Activated CD4-positive, alpha-beta T cell treated with anti-CD3 and anti-CD28 coated beads, Interleukin-2, amount 10 ng/mL, durations not matched to agents 24 days and 14 days (primary cell): ENCODE measurements at places on chromosomes 7 and 10. TPM values are rescaled to one million over a fixed set of nuclear protein-coding genes. Genes with fewer than 3 reads are reported as not detected.

Gene GRM3
- not detected in 2 replicates for total RNA-seq

DNA sequence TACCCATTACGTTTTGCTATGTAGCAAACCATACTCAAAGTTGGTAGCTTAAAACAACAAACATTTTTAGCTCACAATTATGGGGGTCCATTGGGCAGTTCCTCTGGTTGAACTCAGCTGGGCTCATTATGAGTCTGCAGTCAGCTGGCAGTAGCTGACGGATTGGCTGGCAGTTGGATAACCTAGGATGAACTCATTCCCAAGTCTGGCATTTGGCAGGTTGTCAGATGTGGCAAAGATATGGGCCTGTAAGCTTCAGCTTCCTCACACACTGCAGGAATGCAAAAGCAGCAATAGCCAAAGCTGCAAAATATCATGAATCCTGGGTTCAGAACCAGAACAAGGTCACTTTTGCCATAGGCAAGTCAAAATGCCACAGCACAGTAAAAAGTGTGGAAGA lies 412.2 kb upstream of the SORCS1 start:
- no peak overlapping the region for H3K27ac ChIP-seq
- no peaks in the 10 kb centered on the region for H3K27me3 ChIP-seq
- H3K4me3 ChIP-seq, result no peak overlapping the region
- DNase-seq, result no peak

- H3K4me1 ChIP-seq, result no peaks in the 10 kb centered on the region
- H3K4me3 ChIP-seq, result no peak overlapping the region
- no peaks in the 10 kb centered on the region for H3K36me3 ChIP-seq
- no peak overlapping the region for H3K27ac ChIP-seq
These were observed 153.9 kb downstream of the AGMO start for GRCh38 chr7:15407910-15408309.

- H3K27ac ChIP-seq, result no peak overlapping the region
- H3K36me3 ChIP-seq, result no peaks in the 10 kb centered on the region
- H3K27me3 ChIP-seq, result peaks cover 23% of the 10 kb centered on the region
- H3K4me1 ChIP-seq, result peaks cover 9% of the 10 kb centered on the region
- H3K4me3 ChIP-seq, result no peak overlapping the region
- DNase-seq, result no peak
These were observed 153.7 kb downstream of the KLF6 start for GRCh38 chr10:3631291-3631690.

GRCh38 chr10:118332948-118333710 lies 9.0 kb downstream of the FAM204A start:
- no peak overlapping the region for H3K27ac ChIP-seq
- H3K36me3 ChIP-seq, result peaks cover 42% of the 10 kb centered on the region
- H3K4me1 ChIP-seq, result peaks cover 13% of the 10 kb centered on the region
- no peaks in the 10 kb centered on the region for H3K27me3 ChIP-seq
- no peak overlapping the region for H3K4me3 ChIP-seq

Gene KLF14
- total RNA-seq, result not detected in 2 replicates

DNA sequence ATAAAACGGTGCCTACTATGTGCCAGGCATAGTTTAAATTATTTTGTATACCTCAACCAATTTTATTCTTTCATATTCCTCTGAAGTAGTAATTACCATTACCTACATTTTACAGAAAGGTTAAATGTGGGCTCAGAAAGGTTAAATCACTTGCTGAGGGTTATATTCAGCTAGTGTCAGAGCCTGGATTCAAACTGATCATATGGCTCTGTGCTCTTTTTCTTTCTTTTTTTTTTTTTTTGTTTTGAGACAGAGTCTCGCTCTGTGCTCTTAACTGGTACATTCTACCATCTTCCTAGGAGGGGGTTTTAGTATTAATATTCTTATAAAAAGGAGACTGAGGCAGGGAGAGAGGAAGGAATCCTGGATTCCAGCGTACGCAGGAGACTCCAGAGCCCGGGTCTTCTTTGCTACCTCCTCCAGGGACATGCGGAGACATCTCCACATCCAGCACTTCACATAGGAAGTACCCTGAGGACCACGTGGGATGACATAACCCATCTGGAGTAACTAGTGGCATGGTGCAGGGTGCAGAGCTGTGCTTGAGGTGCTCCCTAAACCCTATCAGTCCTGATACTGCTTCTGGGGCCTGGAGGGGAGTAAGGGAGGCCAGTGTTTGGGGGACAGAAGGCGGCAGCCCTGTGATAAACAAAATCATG lies 29.6 kb upstream of the ATXN7L1 start:
- no peaks in the 10 kb centered on the region for H3K36me3 ChIP-seq
- DNase-seq, result no peak
- no peak overlapping the region for H3K4me3 ChIP-seq
- peaks cover 9% of the 10 kb centered on the region for H3K27me3 ChIP-seq

DNA sequence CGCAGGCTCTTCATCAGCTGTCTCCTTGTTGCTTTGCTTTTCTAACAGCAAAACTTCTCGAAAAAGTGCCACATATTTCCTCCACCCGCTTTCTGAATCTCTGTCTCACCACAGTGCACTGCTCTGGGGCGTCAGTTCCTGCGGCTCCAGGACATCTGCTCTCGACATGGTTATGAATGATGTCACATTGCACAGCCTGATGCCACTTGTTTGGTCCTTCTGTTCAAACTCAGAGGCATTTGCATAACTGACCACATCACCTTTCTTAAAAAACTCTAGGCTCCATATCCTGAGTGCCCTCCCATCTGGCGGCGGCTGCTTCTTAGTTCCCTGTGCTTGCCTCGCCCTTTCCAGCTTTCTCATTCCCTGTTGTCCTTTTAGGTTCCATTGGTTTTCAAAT lies 469.3 kb upstream of the COBL start:
- no peaks in the 10 kb centered on the region for H3K36me3 ChIP-seq
- no peak for DNase-seq
- no peak overlapping the region for H3K4me3 ChIP-seq
- no peaks in the 10 kb centered on the region for H3K4me1 ChIP-seq
- no peaks in the 10 kb centered on the region for H3K27me3 ChIP-seq
- H3K27ac ChIP-seq, result no peak overlapping the region

DNA sequence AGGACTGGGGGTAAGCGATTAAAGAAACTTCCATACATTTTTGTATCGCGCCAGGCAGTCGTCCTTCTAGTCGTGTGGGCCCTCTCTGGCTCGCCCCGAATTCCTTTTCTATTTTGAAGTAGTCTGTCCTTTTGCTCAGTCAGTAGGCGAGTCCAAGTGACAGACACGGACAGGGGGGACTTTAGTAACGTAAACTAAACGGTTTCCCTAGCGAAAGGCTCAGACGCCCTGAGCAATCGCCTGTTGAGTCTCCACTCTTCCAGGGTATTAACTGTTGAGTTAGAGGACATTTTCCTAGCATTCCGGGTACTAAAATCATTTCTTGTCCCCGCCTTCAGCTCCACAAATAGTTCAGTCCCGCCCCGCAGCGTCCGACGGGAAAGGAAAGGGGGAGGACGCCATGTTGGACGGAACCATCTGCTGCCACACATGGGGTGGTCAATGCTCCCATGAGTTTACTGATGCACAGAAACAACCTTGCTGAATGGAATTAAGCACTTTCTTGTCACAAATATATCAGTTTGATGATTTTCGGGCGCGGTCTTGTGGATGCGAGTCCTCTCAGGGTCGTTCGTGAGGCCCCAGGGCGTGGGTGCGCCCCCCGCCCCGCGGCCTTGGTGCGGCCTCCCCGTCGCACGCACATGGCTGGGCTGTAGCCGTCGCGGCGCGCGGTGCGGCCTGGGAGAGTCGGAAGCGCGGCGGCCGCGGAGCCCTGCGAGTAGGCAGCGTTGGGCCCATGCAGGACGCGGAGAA lies at the start of gene EIF3B:
TSS of gene EIF3B (plus strand) at position 642 of the 753 bp plus-strand sequence. CDS start at position 737, 95 bp downstream.
- DNase-seq, result peak; percentile 96
- H3K4me1 ChIP-seq, result peaks cover 30% of the 10 kb centered on the region
- peak within 1 kb of the TSS; percentile 96 for H3K4me3 ChIP-seq
- no peaks in the 10 kb centered on the region for H3K27me3 ChIP-seq
- H3K27ac ChIP-seq, result peak within 1 kb of the TSS; percentile 98
- H3K36me3 ChIP-seq, result peaks cover 33% of the 10 kb centered on the region

GRCh38 chr7:151740081-151740851 lies 136.6 kb downstream of the PRKAG2 start:
- H3K27ac ChIP-seq, result no peak overlapping the region
- H3K4me1 ChIP-seq, result peaks cover 9% of the 10 kb centered on the region
- no peaks in the 10 kb centered on the region for H3K36me3 ChIP-seq
- H3K27me3 ChIP-seq, result no peaks in the 10 kb centered on the region
- DNase-seq, result no peak
- H3K4me3 ChIP-seq, result no peak overlapping the region

DNA sequence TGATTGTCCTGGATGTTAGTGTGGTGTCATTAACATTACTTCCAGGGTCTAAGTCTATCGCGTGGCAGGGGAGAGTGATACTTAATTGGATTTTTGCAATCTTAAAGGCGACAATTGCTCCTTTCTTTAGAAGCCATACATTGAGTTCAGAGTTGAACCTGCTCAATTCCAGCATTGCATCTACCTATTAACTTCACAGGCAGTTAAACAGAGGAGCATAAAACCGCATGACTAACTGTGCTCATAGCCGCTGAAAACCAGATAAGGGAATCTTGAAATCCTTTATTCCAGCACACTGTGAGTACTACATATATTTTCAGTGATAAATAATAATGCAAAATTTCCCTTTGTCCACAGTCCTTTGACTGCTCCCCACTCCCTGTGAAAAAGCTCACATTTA lies 255.3 kb downstream of the STK31 start:
- no peaks in the 10 kb centered on the region for H3K36me3 ChIP-seq
- no peaks in the 10 kb centered on the region for H3K27me3 ChIP-seq
- no peak overlapping the region for H3K27ac ChIP-seq
- H3K4me1 ChIP-seq, result peaks cover 9% of the 10 kb centered on the region
- H3K4me3 ChIP-seq, result no peak overlapping the region
- no peak for DNase-seq

Gene KCNIP2
- total RNA-seq, result 2.3 and 3.5 TPM in 2 replicates

Gene CTBP2
- total RNA-seq, result 0.16 TPM in 1 of 2 replicates, not detected in the other

Gene FAM25C
- total RNA-seq, result not detected in 2 replicates

GRCh38 chr10:122375679-122376160 lies 1.2 kb downstream of the PLEKHA1 start:
- peaks cover 19% of the 10 kb centered on the region for H3K4me1 ChIP-seq
- peak overlapping the region; percentile 87 for H3K4me3 ChIP-seq
- H3K27ac ChIP-seq, result peak overlapping the region; percentile 92
- peaks cover 67% of the 10 kb centered on the region for H3K27me3 ChIP-seq

Gene PON1
- not detected in 2 replicates for total RNA-seq

Gene POLR2J
- total RNA-seq, result 46.8 and 50.8 TPM in 2 replicates

DNA sequence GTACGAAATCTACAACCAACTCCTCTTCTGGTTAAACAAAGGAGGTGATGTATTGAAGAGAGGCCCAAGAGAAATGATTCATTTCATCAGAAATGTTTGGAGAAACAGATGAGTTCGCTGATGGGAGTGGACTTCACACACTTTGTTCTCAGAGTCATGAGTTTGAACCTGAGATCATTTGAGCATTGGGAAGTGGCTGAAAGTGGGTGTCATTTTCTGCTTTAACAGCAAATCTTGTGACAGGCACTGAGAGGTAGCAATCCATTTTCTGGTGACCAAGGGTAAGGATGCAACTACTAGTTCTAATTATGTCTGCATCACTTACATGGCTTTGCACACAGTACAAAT lies 51.4 kb downstream of the RBM20 start:
- no peak overlapping the region for H3K27ac ChIP-seq
- H3K4me3 ChIP-seq, result no peak overlapping the region
- no peak for DNase-seq
- no peaks in the 10 kb centered on the region for H3K4me1 ChIP-seq

DNA sequence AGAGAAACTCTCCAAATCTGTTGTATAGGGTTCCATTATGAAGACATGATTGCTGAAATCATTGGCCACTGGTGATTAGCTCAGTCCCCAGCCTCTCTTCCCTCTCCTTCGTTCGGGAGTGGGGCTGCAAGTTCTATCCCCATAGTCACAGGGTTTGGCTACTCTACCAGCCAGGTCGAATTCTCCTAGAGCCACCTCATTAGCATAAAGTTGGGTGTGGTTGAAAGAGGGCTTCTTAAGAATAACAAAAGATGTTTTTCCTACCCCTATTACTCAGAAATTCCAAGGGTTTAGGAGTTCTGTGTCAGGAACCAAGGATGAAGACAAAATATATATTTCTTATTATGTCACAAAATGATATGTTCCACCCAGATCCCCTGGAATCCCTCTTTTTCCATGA lies 166.2 kb upstream of the YAE1 start:
- H3K4me1 ChIP-seq, result no peaks in the 10 kb centered on the region
- DNase-seq, result no peak
- H3K36me3 ChIP-seq, result no peaks in the 10 kb centered on the region
- H3K4me3 ChIP-seq, result no peak overlapping the region
- no peak overlapping the region for H3K27ac ChIP-seq

- no peaks in the 10 kb centered on the region for H3K27me3 ChIP-seq
- DNase-seq, result no peak
- H3K4me1 ChIP-seq, result peaks cover 6% of the 10 kb centered on the region
- peaks cover 56% of the 10 kb centered on the region for H3K36me3 ChIP-seq
- no peak overlapping the region for H3K27ac ChIP-seq
These were observed 7.3 kb upstream of the ADAM8 start for GRCh38 chr10:133283931-133284330.

Gene GDI2
- total RNA-seq, result 305 and 307 TPM in 2 replicates

- H3K27me3 ChIP-seq, result peaks cover 10% of the 10 kb centered on the region
- H3K36me3 ChIP-seq, result no peaks in the 10 kb centered on the region
- no peak overlapping the region for H3K4me3 ChIP-seq
- DNase-seq, result no peak
- no peaks in the 10 kb centered on the region for H3K4me1 ChIP-seq
These were observed 12.1 kb downstream of the SLC16A12 start for GRCh38 chr10:89523274-89523673.

- H3K36me3 ChIP-seq, result no peaks in the 10 kb centered on the region
- H3K27ac ChIP-seq, result no peak overlapping the region
- no peak for DNase-seq
- H3K4me1 ChIP-seq, result no peaks in the 10 kb centered on the region
- H3K4me3 ChIP-seq, result no peak overlapping the region
- peaks cover 8% of the 10 kb centered on the region for H3K27me3 ChIP-seq
These were observed 22.2 kb upstream of the WNT16 start for GRCh38 chr7:121306565-121306964.

DNA sequence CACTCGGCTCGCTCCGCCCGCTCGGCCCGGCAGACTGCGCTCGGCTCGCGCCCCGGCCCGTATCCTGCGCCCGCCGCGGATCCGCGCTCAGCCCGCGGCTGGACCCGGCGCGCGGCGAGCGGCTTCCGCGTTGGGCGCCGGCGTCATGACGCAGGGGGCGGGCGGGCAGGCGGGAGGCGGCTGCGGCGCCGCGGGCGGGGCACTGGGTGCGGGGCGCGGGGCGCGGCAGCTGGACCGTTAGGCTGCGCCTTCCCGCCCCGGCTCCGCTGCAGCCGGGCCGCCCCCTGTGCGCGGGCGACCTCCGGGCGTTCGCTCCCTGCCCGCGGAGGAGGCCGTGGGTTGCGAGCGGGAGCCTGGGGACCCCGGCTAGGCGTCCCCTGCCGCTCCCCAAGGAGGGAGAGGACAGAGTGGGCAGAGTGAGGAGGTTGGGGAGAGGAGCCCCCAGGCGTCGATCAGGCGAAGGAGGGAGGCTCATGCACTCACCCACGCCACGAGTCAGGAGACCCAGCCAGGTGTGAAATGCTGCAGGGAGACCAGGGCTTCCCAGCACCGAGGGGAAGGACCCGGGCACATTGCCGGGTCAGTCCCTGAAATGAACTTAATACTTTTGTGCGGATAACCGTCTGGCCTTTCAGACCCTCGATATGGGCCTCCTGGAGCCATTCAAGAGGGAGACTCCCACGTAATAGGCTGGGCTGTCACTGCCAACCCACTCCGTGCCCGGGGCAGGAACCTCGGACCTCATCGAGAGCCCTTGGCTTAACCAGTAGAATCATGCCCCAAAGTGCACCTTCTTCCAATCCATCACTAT lies at the start of gene PIP4K2A:
TSS of gene PIP4K2A (minus strand) at position 100 of the 811 bp plus-strand sequence. CDS start 252 bp downstream, outside the sequence.
- H3K4me3 ChIP-seq, result peak within 1 kb of the TSS; percentile 90
- H3K27me3 ChIP-seq, result peaks cover 2% of the 10 kb centered on the region
- H3K36me3 ChIP-seq, result peaks cover 7% of the 10 kb centered on the region
- H3K27ac ChIP-seq, result peak within 1 kb of the TSS; percentile 85
